HFF-Myc (cell line): ENCODE measurements at places on chromosomes 16 and 17.

DNA sequence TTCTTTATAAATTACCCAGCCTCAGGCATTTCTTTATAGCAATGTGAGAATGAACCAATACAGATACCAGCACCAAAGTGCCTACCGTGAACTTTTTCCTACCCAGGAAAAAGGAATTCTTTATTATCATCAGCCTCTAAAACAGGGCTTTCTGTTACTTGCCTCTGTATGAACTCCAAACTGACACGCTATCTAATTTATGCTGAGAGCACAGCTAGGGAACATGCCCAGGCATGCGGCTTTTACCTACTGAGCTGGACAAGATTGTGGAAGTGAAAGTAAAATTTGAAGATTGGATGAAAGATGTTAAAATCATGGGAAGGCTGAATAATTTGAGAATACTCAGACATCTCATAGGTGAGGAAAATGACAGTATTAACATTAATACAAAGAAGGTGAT lies 24.4 kb upstream of the ADCY9 start:
- no peak for DNase-seq

DNA sequence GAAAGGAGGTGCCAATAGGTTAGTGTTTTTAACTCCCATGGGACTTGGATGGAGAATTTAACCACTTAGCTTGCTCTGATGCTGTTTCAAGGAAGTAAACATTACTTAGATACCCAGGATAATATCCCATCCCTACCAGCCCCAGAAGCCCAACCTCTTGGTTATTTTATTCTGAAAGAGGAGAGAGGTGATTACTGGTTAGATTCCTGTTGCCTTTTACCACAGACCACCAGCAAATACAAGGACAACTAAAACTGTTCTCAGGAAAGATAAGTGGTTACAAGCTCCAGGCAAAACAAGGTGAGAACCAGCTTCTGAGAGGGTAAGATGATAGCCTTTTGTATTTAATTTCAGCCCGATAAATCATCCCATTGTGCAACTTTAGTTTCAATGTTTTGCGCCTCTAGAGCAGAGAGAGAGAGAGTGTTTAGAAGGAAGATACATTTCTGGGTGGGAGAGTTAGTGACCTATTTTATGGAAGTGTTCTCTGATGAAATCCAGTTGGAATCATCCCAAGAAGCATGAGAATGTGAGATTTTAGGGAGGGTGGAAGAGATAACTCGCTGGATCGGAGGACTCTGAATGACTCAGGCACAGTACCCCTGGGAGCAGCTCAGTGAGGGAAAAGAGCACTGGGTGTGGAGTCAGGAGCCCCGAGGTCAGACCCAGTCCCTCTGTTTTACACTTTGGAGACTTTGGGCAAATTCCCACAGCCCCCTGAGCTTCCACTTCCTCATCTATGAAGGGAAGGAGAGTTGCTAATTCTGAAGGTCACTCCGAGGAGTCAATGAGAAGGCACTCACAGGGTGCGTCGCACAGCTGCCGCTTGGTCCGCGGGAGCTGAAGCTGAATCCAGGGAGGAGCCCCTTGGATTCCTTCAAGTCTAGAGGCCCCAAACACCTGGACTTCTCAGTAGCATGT lies 12.1 kb downstream of the GLP2R start:
- no peak for DNase-seq

- no peak for DNase-seq
Observed at GRCh38 chr17:7237761-7238419, 1.4 kb downstream of the PHF23 start.

DNA sequence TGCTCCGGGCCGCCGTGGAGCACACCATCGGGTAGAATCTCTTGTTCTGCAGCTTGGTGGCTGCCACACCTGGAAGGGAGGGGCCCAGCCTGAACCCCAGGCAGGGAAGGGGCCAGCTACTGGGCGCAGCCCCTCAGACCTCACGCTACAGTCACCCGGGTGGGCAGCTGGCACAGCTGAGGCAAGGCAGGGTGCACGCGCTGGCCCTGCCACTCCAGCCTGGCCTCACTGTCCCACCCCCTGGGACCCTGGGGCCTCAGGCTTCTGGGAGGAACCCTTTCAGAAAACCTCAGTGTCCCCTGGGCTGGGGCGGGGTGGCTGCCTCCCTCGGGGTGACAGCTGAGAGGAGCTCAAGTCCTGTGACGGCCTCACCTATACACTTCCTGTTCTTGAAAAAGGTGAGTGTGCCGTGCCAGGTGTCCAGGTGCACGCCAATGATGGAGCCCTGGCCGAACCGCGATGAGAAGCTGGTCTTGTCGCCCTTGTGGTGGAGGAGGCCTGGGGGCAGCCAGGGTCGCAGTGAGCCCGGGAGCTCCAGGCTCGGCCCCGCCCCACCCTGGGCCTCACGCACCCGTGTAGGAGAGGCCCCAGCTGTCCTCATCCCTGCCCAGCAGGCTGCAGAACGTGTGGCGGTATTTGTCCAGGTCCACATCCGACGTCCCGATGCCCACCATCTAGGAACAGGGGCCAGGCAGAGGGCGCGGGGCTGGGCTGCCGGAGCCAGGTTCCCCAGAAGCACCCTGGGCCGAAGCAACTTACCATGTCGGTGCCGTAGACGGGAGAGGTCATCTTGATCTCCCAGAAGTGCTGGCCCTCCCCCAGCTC lies 4.7 kb upstream of the MRPS34 start:
- DNase-seq = no peak

- DNase-seq = no peak
Observed at GRCh38 chr16:73057291-73058210, 9.6 kb upstream of the ZFHX3 start.

DNA sequence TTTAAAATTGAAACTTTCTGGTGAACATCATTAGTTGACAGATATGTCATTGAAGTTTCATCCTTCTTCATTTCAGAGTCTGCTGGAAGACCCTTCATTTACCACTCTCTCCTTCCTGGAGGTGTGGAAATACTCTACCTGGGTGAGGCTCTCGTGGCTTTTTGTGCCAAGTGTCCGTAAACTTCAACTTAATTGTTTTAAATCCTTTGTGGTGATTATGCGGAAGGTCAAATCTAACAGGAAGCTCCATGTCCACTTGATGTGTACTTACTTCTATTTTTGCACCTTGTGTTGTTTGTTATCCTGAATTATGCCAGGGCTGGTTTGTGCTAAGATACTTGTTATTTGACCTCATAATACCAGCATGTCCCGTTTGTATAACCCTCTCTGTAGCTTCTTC lies 129.2 kb downstream of the WWOX start:
- no peak for DNase-seq

DNA sequence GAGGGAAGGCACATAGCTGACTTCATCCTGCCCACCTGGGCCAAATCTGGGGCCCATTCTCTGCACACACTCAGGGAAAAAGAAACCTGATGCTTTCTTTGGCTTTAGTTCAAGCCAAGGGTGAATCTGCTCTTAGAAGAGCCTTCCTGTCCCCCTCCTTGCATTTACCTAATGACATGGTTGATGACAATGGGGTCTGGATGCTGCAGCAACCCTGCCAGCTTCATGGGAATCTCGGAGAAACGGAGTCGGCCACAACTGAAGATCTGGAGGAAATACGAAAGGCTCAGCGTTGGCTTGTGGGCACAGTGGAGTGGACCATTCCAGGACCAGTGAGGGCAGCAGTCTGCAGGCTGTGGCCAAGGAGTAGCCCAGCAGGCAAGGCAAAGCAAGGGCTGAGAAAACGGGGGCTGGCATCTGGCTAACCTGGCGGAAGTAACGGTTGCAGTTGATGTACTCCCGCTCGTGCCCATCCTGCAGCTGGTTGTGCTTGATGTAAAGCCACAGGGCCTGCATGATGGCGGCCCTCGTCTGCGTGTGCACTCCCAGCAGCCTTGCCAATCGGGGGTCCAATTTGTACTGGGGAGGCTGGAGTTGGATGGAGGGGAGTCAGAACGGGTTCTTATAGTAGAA lies 6.4 kb upstream of the FTSJ3 start:
- DNase-seq = no peak

DNA sequence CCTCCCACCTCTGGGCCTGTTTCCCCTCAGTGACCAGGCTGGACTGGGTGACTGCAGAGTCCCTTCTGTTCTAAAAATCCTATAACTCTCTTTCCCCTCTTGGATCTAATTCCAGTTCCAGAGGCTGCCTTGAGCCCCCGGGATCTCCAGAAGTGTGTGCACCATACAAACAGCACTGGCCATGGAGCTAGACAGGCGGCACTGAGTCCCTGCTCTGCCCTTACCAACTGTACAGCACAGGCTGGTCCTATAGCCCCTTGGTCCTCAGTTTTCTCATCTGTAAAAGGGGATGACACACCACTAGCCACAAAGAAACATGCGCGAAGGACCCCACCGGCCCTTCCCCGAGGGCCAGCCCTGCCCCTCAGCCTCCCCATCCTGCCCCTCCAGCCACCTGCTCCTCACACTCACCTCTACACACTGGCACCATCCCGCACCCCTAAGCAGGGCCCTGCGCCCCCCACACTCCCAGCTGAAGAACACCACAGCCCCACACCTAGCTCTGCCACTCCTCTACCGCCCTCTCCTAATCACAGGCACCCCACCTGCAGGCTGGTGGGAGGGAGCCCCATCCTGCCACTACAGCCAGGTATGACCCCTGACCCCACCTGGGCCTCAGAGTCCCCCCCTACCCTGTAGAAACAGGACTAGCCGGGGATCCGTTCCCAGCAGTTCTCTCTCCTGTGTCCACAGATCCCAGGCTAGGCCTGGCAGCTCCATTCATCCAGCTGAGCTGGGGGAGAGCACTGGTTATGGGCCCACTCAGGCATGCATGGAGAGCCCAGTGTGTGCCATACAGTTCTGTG lies 913 bp upstream of the KRT16 start:
- no peak for DNase-seq

DNA sequence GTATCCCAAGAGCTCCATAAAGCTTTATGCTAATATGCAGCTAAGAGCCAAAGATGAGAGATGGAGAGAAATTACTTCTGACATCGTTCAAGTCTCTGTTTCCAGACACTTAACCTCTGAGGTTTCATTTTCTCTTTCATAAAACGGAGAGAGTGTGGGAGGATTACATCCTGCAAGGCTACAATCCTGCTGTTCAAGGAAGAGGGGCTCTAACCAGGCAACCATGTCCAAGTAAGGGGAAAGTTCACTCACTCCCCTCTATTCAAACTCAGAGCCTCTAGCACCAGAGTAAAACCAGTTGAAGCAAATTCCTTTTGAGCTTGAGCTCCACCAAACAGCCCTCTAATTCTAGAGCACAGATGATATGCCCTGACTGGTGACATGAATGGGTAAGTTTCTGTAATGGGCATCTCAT lies 397.4 kb downstream of the NPIPA8 start:
- DNase-seq = no peak

GRCh38 chr17:2289878-2290478 lies 13.6 kb downstream of the SMG6 start:
- DNase-seq = no peak

- no peak for DNase-seq
Observed at GRCh38 chr17:77213778-77214132, 73.0 kb downstream of the SEC14L1 start.

GRCh38 chr16:89709716-89710432 lies 8.4 kb upstream of the SPATA2L start:
- DNase-seq = no peak

DNA sequence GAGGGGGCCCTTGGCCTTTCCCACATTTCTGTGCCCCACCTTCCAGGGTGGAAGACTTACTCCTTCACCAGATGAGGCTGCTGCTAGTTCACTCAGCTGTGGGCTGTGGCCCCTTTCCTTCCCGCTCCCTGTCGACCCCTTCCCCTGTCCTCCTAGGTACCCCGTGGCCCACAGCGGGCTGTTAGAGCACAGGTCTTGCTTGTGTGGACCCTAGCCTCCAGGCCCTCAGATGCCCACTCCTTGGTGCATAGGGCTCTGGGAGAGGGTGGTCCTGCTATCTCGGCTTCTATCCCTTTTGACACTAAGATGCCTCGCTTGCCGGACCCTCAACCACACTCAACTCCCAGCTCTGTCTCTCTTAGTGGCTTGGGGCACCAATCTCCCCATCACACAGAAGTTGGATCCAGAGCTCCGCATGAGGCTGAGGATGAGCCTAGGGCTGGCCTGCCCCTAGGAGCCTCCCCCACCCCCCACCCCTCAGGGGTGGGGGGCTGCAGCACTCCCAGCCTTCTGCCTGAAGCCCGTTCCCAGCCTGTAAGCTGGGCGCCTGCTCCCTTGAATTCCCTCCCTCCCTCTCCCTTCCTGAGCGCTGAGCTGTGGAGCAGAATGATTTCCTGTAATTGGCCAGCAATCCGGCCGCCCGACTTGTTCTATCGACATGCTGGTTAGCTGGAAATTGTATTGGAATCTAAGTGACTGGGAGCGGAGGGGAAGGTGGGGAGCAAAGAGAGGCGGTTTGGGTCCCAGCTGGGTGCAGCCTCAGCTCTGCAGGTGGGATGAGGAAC lies 30.9 kb downstream of the DCAKD start:
- no peak for DNase-seq

DNA sequence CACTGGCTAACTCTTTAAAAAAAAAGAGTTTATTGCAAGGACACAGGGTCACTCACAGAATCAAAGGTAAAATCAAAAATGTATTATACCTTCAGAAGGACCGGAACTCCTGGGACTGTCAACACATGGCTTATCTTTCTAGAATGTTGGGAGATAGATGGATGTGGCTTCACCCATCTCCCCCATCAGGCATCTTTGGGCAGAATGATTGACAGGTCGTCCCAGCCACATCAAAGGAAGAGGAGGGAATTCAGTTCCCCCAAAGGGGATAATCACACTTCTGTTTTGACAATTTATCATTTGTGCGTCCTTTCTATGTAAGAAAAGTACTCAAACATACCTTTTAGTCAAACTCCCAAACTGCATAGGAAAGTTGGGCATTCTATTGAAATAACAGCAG lies 228.6 kb upstream of the CDH5 start:
- DNase-seq = no peak

GRCh38 chr17:74435775-74436359 lies 4.0 kb downstream of the GPRC5C start:
- no peak for DNase-seq

- DNase-seq = no peak
Observed at GRCh38 chr16:89902980-89903379, 15.7 kb upstream of the MC1R start.

- no peak for DNase-seq
Observed at GRCh38 chr17:72064606-72065193, 56.1 kb upstream of the SOX9 start.

DNA sequence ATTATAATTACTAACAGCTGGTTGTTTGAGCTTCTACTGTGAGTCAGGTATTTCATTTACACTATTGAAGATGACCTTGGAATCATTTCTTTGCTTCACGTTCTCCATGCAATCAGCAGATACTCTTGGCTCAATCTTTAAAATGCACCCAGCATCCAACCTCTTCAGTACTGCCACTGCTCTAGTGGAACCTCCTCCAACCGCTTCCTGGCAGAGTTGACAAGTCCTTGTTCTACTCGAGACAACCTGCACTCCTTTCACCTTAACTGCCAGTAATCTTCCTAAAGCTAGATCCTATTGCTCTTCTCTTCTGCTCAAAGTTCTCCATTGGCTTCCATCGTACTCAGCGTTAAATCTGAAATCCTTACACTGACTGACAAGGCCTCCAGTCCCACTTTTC lies 86.5 kb downstream of the SYCE1L start:
- no peak for DNase-seq

- no peak for DNase-seq
Observed at GRCh38 chr16:87342978-87343752, 26.0 kb upstream of the C16orf95 start.

- no peak for DNase-seq
Observed at GRCh38 chr16:12152740-12153139, 176.2 kb downstream of the SNX29 start.
